NCI-H1930 (cell line): ENCODE measurements at places on chromosomes 3 and 15.

DNA sequence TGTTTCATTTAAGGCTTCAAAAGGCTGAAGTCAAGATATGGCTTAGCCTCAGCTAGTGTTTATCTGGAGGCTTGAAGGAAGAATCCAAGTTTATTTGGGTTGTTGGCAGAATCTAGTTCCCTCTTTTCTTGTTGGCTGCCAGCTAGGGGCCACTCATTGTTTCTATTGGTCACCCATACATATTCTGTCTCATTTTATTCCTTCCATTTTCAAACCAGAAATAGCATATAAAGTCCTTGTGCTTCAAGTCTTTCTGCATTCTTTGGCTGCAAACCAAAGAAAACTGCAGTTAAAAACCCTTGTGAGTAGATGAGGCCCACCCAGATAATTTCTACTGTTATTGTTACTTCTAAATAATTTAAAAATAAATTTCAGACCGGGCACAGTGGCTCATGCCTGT is 301.7 kb downstream of the OXSM start:
- no peak for DNase-seq

GRCh38 chr15:55496716-55497115 is 11.3 kb downstream of the DNAAF4 start:
- no peak for DNase-seq

- DNase-seq: no peak
Measured at GRCh38 chr3:143252931-143253330, 133.4 kb downstream of the CHST2 start.

DNA sequence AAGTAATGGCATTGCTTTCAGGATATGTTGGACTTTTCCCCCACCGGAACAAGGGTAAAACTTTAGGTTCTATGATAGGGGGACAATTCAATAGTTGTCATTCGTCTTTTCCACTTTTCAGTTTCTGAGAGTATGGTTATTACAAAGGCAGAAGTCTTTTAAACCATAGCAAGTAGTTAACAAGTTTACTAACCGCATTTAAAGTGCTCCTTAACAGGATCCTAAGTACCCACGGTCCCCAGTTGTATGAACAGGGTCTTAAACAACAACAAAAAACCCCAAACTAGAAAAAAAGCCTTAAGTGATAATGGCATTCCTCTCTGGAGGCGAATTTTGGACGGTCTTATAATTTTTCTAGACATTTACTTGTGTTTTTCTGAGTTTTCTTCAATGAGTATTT is 831 bp downstream of the IFT57 start:
- DNase-seq: no peak

DNA sequence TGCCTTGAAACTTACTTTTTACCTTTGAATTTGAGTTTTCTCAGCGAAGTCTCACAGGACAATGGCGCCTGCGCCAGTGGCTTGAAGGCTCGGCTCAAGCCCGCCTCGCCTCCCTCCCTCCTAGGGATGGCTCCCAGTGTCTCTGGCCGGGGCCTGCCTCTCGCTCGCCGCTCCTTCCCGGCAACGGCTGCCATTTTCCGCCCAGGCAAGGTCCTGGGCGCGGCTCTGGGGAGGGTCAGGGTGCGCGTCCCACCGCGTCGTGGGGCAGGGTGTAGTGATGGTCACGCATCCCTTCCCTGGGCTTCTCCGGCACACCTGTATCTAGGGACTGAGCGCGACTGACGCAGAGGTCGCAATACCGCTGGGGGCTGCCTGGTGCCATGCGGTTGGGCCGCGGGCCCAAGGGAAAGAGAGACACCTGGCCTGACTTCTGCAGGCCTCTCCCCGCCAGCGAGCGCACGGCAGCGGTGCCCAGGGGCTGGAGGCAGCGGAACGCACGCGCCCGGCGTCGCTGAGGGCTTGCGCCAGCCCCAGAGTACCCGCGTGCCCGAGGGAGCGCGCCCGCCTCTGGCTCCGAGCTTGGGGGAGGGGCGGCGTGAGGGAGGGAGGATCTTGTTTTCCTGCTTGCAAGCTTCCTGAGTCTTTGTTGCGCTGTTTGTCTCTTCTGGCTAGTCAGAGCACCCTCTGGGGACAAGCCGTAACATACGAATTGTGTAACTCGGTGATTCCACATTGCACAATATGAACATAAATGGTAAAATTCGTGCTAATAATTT is 20.7 kb upstream of the FEM1B start:
- peak; percentile 78 for DNase-seq

DNA sequence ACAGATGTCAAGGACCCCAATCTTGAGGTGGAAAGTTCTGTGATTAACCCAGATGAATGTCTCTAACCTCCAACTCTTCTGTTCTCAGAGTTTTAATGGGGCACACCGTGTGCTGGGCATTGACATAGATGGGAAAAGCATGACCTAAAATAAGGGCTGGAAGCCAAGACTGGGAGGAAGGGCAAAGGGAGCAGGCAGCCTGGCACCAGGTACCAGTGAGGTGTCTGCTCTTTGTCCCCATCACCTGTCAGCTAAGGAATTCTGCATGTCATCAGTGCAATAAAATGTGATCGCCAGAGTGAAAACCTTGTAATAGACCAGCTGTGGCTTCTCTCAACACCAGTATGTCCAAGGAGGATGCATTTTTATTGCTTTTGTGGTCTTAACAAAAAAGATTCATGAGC is 143.5 kb upstream of the TPM1 start:
- DNase-seq: no peak

DNA sequence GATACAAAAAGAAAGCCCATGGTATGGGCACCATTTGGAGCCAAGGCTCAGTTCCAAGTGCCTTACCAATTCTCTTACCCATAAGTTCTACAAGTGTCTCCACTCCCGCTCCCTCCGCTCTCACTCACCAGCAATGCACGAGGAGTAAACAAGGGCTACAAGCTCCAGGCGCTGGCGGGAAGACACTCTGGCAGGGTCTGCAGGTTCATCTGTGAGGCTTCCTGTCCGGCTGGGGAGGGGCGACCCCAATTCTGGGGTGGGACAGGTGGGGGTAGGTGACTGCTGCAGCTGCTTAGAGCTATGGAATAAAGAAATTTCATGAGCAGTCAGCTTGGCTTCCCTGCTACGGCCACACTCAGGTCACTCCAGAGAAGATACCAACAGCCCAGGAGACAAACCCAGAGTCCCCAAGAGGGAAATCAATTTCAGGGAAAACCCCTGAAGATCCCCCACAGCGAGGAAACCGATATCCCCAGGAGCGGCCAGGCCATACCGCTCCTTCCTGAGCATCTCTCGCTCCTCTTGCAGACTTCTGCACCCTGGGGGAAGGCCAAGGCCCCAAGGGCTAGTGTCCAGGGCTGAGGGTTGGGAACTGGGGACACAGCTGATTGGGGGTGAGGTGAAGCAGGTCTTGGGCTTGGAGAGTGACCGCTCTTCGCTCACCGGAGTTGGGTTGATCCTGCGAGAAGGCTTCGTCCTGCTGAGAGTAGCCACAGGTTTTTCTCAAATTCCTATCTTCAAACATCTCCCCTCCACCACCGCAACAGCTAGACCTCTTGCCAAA is 1.4 kb downstream of the CDAN1 start:
- no peak for DNase-seq

DNA sequence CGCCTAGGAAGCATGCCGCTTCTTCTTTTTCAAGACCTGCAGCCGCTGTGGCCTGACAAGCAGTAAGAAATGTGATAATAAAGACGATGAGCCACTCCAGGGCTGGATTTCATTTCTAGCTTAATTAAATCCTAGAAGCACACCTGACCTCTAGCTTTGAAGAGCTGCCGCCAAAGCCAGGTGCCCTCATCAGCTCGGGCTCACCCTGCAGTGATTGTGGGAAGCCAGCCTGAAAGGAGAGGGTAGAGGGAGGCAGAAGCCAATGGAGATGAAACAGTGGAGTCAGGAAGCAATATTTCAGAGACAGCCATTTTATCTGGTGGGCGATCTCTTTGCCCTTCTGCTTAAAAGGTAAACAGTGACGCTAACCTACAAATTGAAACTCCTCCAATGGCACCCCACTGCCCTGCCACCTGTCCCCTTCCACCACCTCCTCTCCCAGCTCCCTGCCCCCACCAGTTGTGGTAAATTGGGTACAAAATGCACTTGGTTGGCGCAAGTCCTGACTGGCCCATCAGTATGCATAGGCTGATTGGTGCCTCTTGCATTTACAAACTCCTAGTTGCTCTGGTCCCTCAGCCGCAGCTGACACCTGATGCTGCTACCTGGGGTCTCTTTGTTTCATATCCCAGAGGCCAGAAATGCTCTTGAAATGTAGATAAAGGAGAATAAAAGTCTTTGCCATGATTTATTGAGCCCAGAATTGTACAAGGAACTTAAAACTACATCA is 385.3 kb downstream of the PDCD6IP start:
- DNase-seq: no peak

DNA sequence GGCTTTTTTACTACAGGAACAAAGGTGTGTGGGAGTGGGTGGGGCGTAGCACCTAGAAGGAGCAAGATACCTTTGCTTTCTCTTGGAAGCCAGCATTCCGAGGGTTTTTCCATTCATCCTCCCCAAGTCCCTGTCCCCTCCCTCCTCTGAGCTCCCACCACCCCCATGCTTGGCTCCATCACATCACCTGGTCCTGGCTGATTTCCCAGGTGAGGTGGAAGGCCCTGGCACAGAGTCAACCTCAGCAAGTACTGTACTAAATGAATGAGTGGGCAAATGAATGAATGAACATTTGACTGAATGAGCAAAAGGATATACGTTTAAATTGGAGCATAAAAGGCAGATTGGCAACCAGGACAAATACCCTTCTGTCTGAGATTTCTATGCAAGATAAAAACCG is 45.4 kb downstream of the DZIP1L start:
- no peak for DNase-seq

DNA sequence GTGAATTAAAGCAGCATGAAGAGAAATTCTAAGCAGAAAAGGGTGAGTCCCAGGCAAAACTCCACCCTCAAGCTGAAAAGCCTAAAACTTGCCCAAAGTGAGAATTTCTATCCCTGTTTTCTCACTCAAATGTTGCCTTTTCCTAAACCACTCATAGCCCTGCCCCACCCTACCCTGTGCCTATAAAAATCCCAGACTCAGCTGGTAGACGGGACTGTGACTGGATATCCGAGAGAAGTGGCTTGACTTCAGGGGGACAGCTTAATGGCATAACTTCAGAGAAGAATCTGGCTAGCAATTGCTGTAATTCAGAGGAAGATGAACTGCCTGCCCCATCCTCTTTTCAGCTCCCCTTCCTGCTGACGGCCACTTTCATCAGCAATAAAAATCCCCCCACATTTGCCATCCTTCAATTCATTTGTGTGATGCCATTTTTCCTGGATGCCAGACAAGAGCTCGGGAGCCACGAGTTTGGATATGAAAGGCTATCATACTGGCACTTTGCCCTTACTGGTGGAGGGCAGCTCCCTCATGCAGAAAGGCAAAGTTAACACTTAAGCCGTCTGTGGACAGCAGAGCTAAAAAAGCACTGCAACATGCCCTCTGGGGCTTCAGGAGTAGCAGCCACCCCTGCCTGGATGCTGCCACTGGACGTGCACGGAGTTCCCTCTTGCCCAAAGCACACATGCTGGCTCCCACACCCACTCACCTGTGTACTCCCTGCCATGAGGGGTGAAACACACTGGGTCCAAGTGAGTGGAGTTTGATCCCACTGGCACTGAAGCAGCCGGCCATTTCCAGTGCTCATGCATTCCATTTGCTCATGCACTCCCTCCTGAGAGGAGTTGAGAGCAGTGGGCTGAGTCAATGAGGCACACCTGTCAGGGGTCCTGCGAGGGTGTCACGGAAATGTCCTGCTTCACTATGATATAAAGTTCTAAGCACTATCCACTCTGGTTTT is 670.6 kb downstream of the PLOD2 start:
- DNase-seq: no peak

DNA sequence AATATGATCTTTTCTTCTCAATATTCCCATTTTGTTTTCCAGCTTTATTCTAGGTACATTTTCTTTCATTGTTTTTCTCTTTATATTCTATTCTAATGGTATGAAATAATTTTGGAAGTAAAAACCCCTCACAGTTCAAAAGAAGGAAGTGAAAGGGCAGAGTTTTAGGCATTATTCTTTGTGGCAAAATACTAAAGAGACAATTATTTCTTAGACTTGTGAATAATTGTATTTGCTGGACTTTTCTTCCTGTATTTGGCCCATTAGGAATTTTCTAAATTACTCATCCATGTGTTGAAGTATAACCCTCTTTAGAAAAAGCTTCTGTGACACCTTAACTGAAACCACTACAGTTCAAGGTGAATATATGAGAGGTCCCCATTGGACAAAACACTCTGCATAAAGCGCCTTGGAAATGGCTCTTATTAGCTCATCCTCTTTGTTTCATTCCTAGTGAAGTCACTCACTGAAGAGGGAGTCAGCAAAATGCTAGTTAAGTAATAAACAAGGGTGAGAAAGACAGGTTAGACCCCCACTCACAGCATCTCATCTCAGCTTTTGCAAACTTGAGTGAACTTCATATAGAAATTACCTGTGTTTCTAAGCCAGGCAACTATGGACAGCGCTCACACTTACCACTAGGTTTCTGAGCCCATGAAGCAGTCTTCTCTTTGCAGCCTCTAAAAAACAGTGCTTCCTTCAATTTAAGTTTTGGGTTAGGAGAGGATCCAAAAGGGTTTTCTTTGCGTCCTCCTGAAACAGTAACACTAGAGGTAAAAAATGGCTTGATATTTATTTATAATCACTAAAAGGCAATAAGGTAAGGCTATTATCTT is 327.5 kb downstream of the ARPP21 start:
- no peak for DNase-seq

DNA sequence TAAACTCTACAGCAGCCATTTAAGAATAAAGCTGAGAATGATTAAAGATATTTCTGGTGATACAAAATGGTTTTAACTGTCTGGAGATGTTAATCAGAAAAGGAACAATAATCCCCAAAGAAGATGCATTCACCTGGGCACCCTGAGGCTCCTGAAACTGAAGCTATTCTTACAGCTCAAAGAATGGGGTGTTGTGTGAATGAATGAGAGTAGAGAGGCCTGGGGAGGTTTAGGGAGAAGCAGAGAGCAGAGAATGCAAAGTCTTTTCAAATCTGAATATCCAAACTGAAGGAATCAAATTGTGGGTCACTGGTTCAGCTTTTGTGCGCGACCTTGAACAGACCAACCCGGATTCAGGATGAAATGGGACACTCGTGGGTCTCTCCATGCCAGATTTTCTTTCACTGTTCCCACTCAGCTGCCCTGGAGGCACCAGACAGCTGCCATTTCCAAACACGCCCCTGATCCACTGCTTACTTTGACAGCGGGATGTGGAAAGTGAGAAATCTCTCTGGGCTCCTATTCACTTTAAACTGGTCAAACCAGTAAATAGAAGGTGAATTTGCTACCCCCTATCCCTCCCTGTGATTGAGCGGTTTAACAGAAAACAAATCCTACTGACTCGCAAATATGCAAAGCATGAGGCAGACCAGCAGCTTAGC is 485.5 kb upstream of the THBS1 start:
- DNase-seq: no peak

DNA sequence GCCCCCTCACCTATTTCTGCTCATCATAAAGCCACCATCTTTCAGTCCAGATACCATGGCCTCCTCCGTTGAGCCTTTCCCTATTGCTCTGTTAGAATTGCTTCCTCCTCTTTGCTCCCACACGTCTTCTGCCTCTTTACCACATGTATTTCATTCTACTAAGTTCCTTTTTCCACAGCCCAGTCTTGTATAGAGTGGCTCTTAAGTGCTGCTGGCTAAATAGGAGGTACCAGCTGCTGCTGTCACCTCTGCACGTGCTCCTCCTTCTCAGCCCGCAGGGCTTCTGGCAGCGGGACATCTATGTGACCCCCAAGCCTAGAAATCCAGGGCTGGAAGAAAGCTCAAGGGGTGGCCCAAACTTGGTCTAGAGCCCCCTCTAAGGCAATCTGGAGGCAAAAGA is 38.8 kb upstream of the PLXND1 start:
- no peak for DNase-seq

- DNase-seq: no peak
Measured at GRCh38 chr15:55685286-55685685, 57.7 kb downstream of the PRTG start.
